ENCODE measurements at places on chromosomes 7 and 10. TPM values are rescaled to one million over a fixed set of nuclear protein-coding genes. Genes with fewer than 3 reads are reported as not detected.

DNA sequence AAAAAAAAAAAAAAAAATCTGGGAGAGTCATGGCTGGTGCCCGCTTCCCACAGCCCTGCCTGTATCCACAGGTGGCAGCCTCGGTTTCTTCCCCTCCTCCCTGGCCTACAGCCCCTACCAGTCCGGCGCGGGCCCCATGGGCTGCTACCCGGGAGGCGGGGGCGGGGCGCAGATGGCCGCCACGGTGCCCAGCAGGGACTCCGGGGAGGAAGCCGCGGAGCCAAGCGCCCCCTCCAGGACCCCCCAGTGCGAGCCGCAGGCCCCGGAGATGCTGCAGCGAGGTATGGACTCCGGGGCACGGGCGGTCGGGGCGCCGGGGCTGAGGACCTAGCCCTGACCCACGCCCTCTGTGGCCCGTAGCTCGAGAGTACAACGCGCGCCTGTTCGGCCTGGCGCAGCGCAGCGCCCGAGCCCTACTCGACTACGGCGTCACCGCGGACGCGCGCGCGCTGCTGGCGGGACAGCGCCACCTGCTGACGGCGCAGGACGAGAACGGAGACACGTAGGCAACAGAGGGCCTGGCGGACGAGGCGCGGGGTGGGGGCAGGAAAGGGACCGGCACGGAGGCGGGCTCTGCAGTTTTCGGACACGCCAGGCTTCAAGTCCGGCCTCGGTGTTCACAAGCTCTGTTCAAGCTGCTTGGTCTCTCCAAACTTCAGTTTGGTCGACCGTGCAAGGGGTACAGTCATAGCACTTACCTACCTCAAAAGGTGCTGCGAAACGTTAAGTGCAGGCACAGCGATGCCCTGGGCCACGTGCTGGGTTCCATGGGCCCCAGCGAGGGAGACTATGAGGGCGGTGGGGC, 3.9 kb downstream of the NFKB2 start:
- H3K27ac ChIP-seq: peak overlapping the region; percentile 82
- peaks cover 44% of the 10 kb centered on the region for H3K4me1 ChIP-seq
- peak overlapping the region; percentile 69 for H3K4me3 ChIP-seq
- no peaks in the 10 kb centered on the region for H3K36me3 ChIP-seq
- H3K27me3 ChIP-seq: no peaks in the 10 kb centered on the region

DNA sequence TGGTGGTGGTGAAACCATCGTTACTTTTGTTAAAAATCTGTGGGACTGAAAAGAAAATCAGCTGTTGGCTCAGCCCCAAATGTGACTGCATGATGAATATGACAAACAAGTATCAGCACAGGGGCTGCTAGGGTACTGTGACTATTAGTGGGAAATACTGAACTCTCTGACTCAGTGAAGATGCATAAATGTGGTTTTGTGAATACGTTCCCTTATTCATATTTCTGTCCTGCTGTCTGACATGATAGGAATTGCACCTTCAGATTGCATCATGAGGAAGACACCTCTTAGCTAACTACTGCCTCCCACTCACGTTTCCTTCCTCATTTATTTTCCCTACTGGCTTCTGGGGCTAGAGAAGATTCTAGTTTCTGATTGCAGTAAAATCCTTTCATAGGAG, 1.4 kb downstream of the CLEC5A start:
- no peaks in the 10 kb centered on the region for H3K36me3 ChIP-seq
- DNase-seq: no peak
- no peak overlapping the region for H3K27ac ChIP-seq
- H3K4me1 ChIP-seq: no peaks in the 10 kb centered on the region

- H3K4me1 ChIP-seq: no peaks in the 10 kb centered on the region
- no peaks in the 10 kb centered on the region for H3K27me3 ChIP-seq
- H3K4me3 ChIP-seq: no peak overlapping the region
- no peak for DNase-seq
- H3K27ac ChIP-seq: no peak overlapping the region
These were observed 930.6 kb upstream of the ZNF722 start for GRCh38 chr7:63067897-63068585.

Gene NPFFR1
- not detected for polyA plus RNA-seq

Gene MMRN2
- 15.8 TPM for polyA plus RNA-seq

Gene ADAP1
- polyA plus RNA-seq: 3.1 TPM

Data from heart left ventricle (tissue), 16 donors.